ENCODE measurements at places on chromosomes 2 and 18.
A peak's percentile ranks its signal among the peaks of the same experiment; 100 is the strongest.

GRCh38 chr18:12463191-12463590 is 55.5 kb downstream of the PRELID3A start:
- no peak for DNase-seq

DNA sequence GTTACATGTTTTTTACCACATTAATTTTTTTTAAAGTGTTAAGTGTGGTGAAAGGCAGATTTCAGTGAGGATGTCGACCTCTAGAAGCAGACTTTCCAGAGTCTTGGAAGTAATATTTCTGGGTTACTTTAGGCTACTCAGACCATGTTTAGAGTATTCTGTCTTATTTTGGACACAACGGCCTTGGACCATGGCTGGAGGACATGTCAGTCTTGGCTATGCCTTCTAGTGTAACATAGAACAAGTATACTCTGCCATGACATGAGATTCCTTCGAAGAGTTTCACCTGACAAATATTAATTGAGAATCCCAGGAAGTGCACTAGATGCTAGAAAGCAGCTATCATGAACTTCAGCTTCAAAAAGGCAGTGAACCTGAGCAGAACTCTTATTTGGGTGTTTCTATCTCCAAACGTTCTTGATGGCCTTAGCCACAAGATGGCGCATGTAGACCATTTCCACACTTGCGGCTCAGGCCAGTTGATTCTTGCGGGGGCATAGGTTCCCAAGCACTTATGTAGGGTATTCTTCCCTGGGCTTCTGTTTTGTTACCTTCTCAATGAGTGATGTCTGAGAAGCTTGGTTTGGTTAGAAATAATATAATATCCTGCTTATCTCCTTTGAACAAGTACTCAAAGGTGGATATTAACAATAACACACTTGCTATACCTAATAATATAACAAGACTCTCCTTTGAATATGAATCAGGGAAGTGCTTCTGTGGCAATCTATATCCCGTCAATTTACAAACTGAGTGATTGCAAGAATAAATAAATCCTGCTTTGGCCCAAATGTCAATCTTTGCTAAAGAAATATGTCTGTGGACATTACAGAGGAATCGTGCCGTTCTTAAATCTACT is 62.0 kb downstream of the CACNB4 start:
- peak; percentile 70 for DNase-seq

GRCh38 chr2:47751856-47752414 is 31.0 kb upstream of the MSH6 start:
- no peak for DNase-seq

DNA sequence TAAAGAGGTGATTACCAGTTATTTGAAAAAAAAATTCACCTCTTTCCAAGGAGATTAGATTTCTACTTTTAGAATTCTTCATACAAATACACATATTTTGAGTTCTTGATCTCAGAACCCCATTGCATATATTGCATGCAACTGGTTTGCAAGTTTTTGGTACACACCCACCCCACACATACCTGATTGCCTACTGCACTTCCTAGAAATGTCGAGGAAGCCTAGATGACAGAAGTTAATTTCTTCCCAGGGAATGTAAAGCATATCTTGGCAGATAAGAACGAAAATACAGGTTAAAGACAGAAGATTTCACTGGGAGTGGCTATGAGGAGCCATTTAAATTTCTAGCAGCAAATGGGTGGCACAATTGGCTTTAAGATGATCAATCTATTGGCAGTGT is 67.1 kb upstream of the IL1R1 start:
- DNase-seq: no peak

DNA sequence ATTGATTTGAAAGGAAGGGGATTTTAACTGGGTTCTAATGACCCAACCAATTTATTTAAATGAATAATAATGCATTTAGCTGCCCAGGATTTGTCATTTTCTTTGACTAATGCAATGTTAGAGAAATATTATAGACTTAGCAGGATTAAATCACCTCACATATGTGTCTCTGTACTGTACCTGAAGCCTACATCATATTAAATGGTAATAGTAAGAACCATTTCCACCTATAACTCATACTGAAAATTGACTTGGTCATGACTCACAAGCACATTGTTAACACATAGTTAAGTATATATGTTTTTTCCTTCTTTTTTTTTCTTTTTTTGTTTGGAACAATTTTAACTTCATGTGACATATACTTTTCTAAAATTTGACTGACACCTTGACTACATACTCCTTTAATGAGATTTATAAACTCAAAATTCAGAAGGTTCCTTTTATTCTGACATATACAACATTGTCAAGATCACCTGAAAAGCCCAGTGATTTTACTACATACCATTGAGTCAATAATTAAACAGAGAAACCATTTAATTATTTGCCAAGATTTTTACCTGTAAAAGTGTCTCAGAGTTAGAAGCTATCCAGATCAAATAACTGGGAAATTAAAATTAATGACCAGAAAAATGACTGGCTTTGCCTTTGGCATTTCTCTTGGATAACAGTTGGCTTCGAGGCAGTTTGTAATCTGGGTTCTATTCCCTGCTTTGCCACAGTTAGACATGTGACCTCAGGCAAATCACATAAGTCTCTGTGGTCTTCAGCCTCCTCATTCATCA is 58.8 kb upstream of the CDC42EP3 start:
- DNase-seq: no peak

GRCh38 chr2:157182834-157183396 is 74.6 kb upstream of the GALNT5 start:
- no peak for DNase-seq

- DNase-seq: no peak
Measured at GRCh38 chr2:228652366-228652765, 470.9 kb upstream of the SPHKAP start.

GRCh38 chr2:232876161-232876977 is 6.3 kb downstream of the SNORC start:
- peak; percentile 74 for DNase-seq

DNA sequence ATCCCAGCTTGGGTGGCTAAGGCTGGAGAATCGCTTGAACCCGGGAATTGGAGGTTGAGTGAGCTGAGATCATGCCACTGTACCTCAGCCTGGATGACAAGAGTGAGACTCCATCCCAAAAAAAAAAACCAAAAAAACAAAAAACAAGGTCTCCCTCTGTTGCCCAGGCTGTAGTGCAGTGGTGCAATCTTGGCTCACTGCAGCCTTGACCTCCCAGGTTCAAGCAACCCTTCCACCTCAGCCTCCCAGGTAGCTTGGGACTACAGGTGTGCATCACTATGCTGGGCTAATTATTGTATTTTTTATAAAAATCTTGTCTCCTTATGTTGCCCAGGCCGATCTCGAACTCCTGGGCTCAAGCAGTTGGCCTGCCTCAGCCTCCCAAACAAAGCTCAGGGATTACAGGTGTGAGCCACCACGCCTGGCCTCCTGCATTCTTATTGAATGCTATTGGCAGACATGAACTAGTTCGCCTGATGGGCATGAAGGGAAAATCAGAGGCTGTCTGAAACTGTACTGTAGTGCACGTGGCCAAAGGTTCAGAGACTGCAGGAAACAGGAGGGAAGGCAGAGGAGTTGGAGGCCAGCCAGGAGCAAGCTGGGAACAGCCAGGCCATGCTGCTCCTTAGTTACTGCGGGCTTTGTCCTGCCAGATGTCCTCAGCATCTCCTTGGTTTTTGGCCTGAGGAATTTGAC is 16.0 kb upstream of the ASXL2 start:
- DNase-seq: no peak

- DNase-seq: no peak
Measured at GRCh38 chr2:119575439-119575838, 31.2 kb downstream of the CFAP221 start.

GRCh38 chr2:221503965-221504364 is 68.1 kb downstream of the EPHA4 start:
- no peak for DNase-seq

DNA sequence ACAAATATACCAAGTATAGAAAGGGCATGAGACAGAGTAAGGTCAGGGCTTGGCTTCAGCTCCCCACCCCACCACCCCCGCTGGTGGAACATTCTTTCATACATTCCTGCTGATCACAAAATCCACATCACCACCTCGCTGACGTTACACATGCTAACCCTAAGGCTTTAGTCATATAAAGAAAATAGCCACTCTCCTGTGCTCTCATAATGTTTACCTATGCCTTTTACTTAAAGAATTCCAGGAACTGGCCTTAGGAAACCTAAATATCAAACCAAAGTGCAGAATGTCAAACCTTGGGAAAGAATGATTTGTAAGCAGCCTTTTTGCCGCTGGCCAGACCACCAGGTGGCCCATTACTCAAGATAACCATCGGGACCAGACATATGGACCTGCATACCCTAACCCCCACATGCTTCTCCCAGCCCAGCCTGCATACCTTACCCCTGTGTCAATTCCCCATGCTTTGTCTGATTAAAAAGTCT is 136.3 kb upstream of the SLC39A10 start:
- no peak for DNase-seq

GRCh38 chr18:5853253-5853652 is 42.1 kb downstream of the TMEM200C start:
- DNase-seq: no peak

- DNase-seq: no peak
Measured at GRCh38 chr2:43467891-43468290, 127.9 kb downstream of the THADA start.

DNA sequence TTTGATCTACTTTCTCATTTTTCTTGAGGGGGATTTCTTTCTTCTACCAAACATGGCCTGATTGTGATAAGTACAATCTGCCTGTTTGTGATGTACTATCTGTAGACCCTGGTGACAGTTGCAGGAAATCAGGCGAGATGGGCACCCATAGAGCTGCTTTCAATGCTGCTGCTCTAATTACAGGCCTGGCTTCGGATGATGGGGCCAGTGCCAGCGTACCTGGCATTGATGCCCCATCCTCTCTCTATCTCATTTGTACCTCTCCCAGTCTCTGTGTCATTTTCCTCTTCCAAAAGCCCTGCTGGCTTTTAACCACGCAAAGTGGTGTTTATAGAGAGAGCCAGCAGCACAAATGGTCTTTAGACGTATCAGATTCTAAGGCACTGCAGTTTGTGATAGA is 69.9 kb downstream of the KCTD18 start:
- DNase-seq: no peak

DNA sequence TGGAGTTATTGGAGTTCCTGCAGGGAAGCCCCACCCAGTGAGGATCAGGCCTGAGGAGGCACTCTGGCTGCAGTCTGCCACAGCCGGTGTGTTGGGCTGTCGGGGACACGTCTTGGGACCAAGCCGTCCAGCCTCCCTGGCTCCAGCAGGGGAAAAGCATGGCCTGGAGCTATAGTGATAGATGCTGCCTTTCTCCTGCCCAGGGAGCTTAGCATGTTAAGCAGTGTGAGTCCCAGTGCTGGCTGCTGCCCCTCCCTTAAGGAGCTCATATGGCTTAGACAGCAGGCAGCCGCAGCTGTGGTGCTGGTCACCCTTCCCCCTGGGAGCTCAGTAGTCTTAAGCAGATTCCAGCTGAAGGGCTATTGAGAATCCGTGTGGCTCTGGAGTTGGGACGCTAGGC is 78.9 kb downstream of the CERS6 start:
- DNase-seq: no peak

- no peak for DNase-seq
Measured at GRCh38 chr18:50696929-50697328, 122.9 kb downstream of the MRO start.

- DNase-seq: no peak
Measured at GRCh38 chr2:208502288-208502687, 95.7 kb downstream of the PTH2R start.

GRCh38 chr2:120939595-120940318 is 204.1 kb downstream of the GLI2 start:
- DNase-seq: no peak

- no peak for DNase-seq
Measured at GRCh38 chr2:199431746-199432213, 26.0 kb downstream of the SATB2 start.

DNA sequence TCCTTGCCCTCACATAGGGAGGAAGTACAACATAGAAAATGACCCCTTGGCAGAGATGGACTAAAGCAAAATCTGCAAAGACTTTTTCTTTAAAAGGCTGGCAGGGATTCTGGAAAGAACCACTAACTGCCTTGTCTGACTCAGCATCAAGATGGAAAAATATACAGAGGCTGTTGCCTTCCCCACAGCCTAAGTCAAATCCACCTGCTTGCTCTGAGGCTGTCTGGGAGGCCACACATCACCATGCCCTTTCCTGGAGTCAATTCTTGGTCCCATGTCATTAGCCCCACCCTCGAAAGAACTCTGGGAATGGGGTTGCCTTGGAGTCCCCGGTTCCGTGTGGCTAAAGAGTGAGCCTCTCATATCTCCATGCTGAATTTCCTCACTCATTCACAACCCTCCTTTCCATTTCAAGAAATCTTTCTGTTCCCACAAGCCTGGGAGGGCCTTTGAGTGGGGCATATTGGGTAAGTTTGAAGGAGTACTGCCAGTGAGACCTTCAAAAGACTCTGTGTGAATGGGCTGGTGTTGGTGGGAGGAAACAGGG is 39.4 kb downstream of the BMP10 start:
- no peak for DNase-seq

GRCh38 chr18:25164848-25165811 is 186.8 kb downstream of the ZNF521 start:
- DNase-seq: peak; percentile 32

- no peak for DNase-seq
Measured at GRCh38 chr2:70431716-70432347, 121.8 kb downstream of the TGFA start.

- DNase-seq: no peak
Measured at GRCh38 chr2:16043192-16043591, 102.8 kb downstream of the MYCN start.

- DNase-seq: no peak
Measured at GRCh38 chr2:89825034-89825433, 1133.6 kb downstream of the RPIA start.

DNA sequence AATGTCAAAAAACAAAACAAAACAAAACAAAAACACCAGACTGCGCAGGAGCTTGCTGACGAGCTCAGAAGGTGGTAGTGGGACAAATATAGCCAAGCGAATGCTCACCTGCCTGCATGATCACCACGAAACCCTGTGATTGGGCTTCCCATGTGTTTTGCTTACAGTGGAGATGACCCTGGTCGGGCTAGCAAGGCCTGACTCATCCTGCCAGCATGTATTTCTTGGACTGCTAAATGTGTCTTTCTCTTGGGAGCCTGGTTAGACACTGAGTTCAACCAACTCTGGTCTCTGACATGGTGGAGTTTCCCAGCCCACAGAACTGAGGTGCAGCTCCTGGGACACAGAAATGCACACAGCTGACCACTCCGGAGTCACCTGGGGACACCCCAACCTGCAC is 30.7 kb upstream of the DUSP2 start:
- DNase-seq: peak; percentile 23

DNA sequence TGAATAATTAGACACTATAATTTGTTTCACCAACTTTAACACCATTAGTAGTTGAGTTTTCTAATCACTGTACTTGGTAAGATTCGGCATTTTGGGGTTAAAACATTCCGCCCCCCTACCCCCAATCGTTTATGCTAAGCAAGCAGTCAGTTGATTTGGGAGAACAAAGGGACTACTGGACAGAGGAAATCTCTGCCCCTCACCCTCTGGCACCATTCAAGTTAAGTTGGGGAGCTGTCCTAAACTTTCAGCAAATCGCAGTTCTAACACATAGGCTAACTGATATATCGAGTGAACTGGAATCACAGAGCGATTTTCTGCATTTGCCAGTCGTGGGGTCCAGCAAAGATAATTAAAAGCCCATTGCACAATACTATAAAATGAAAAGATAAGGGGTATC is 5.6 kb downstream of the KLF7 start:
- no peak for DNase-seq

- DNase-seq: no peak
Measured at GRCh38 chr2:215808996-215809395, 204.4 kb downstream of the MREG start.

- no peak for DNase-seq
Measured at GRCh38 chr2:233822781-233823730, 31.3 kb downstream of the HJURP start.

Measured in GM13976 (cell line).